CD4-positive, alpha-beta T cell treated with Interleukin-17A for 4 hours (primary cell): ENCODE measurements at places on chromosomes 16 and 17.
A peak's percentile ranks its signal among the peaks of the same experiment; 100 is the strongest.

- DNase-seq: no peak
Observed at GRCh38 chr17:5759501-5759925, 175.2 kb upstream of the NLRP1 start.

- DNase-seq: peak; percentile 14
Observed at GRCh38 chr17:8038954-8039610, at the start of gene ALOX15B. TSS of gene ALOX15B (plus strand) at chr17:8039059. CDS start at chr17:8039156, 97 bp downstream.

DNA sequence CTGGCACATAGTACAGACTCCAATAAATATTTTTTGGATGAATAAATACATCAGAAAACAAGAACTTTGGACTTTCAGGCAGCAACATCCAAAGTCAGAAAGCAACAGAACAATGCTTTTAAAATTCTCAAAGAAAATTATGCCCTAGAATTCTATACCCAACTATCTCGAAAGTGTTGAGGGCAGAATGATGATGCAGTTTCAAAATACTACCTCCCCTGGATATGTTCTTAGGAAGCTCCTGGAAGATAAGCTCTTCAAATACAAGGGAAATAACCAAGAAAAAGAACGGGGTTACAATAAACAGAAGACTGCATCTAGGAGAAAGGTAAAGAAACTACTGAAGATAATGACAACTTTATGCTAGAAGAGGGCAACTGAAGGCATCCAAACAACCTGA lies 11.0 kb downstream of the SIAH1 start:
- DNase-seq: no peak

GRCh38 chr17:44655983-44656710 lies at the start of gene MEIOC:
TSS of gene MEIOC (plus strand) at chr17:44656468. CDS start at chr17:44656614, 146 bp downstream.
- peak; percentile 20 for DNase-seq

DNA sequence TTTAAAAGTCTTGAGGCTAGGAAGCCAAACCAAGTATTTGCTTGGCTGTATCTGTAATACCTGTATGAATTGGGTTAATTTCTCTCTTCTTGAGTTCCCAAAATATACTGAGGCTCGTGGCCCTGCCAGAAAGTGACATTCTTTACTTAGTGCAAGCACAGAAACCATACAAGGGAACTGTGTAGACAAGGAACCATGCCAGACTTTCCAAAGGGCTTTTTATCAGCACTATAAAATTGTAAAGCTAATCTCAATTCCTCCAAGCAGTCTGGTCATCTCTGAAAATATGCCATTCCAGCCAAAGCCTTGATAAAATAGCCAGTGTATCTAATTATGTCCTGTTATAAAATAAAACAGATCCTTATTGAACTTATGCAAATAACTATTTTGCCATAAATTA lies 7.2 kb upstream of the CRYM start:
- no peak for DNase-seq

DNA sequence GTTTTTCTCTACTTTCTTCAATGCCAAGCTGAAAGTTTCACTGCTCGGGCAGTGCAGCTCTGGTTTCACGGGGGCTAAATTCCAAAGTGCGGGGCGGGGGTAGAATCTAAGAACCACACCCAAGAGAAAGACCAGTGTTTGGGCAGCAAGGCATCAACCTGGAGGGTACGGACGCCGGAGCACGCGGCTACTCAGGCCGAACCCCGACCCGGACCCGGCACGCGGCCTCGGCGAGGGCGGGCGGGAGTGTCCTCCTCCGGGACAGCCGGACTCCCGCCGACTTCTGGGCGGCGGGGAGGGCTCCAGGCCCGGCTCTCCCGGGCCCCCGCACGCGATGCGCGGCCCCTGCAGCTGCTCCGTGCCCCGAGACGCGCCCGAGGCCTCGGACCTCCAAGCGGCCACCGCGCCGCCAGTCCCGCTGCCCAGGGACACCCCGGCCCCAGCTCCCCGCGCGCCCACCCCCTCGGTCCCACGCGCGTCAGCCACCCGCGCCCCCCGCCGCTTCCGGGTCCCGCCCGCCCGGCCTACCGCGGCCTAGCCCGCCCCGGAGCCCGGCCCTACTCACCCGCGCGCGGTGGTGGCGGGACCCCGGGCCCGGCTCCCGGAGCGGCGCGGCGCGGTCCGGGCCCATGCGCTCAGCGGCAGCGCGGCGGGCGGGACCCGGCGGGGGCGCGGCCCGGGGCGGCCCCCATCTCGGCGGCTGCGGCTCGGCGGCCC lies 561 bp downstream of the AXIN1 start:
- DNase-seq: peak; percentile 55

- no peak for DNase-seq
Observed at GRCh38 chr16:52958951-52959350, 93.7 kb downstream of the CHD9NB start.
